Cerebellar cortex (tissue), 1 donor: ENCODE measurements at places on chromosomes 11 and 22.
A peak's percentile ranks its signal among the peaks of the same experiment; 100 is the strongest.

GRCh38 chr22:43731988-43732387, 80.1 kb downstream of the EFCAB6 start:
- no peak for DNase-seq

DNA sequence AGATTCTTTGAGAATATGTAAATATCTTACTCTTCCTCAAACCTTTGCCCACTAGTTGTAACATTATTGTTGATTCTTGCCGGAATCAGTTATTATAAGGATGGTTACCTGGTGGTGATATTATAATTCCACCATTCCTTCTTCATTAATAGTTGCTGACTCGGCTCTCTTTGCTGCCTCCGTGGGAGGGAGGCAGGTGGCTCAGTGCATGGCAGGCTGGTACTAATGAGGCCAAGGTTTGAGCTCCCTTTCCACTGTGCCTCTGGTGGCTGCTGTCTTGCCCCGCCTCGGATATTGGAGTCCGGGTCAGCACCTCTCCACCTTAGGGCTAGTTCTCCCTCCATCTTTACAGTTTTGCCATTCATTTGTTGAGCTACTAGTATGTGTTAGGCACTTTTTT, 12.7 kb downstream of the CD6 start:
- DNase-seq = no peak

GRCh38 chr22:17921871-17922821, 102.2 kb downstream of the MICAL3 start:
- no peak for DNase-seq

DNA sequence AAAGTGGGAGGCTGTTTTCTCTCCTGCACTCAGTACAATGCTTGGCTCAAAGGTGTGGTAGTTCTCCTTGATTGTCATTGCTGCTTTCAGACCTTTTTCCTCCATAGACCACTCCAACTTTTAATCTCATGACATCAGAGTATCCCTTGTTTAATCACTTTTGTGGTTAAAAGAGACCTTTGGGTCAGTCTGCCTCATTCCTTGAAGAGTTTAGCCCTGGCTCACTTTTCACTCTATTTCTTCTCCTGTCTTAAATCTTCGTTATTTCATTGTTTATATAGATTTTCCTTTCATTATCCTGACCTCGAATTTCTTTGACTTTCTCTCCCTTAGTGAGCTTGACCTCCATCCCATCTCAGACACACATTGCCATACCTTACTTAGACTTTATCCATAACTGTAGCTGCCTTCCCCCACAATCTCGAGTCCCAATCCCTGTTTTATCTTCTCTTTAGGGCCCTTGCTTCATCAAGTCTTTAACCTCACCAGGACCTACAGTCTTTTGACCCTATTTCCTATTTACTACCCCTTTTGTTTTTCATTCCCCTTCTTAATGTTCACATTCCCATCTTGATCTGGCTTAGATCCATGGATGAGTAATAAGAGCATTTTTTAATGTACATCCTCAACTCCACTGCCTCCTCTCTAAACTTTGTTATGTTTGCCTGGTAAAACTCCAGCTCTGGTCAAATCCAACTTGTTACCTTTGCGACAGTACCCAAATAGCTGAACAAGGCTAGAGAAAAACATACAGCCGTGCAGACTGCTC, 9.5 kb downstream of the ATXN10 start:
- no peak for DNase-seq

- DNase-seq = peak; percentile 25
Observed at GRCh38 chr11:73236854-73237253, 18.8 kb downstream of the P2RY2 start.

- DNase-seq = peak; percentile 6
Observed at GRCh38 chr11:131756479-131757110, 386.2 kb downstream of the NTM start.

- DNase-seq = no peak
Observed at GRCh38 chr22:37491106-37491505, 4.9 kb upstream of the MFNG start.

- DNase-seq = peak; percentile 26
Observed at GRCh38 chr11:12177739-12178338, 67.4 kb downstream of the MICAL2 start.

DNA sequence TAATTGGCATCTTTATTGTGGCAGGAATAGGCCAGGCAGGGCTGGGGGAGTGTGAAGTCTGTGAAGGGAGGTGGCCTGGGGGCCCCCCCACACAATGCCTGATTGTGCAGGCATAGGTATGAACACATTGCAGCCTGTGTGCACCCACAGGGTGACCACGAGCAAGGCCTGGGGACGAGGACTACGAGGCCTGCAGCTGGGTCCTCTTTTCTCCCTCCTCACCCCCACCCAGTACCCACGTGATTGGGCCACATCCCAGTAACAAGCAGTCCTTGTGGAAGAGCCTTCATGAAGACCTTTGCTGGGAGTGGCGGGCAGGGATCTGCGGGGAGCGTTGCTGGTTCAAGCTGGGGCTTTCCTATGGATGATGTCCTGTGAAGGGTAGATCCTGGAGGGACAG, 29.3 kb downstream of the ZBTB16 start:
- no peak for DNase-seq

- no peak for DNase-seq
Observed at GRCh38 chr11:17010851-17011420, 3.3 kb downstream of the PLEKHA7 start.

GRCh38 chr11:1402355-1403077, 12.8 kb downstream of the BRSK2 start:
- no peak for DNase-seq

DNA sequence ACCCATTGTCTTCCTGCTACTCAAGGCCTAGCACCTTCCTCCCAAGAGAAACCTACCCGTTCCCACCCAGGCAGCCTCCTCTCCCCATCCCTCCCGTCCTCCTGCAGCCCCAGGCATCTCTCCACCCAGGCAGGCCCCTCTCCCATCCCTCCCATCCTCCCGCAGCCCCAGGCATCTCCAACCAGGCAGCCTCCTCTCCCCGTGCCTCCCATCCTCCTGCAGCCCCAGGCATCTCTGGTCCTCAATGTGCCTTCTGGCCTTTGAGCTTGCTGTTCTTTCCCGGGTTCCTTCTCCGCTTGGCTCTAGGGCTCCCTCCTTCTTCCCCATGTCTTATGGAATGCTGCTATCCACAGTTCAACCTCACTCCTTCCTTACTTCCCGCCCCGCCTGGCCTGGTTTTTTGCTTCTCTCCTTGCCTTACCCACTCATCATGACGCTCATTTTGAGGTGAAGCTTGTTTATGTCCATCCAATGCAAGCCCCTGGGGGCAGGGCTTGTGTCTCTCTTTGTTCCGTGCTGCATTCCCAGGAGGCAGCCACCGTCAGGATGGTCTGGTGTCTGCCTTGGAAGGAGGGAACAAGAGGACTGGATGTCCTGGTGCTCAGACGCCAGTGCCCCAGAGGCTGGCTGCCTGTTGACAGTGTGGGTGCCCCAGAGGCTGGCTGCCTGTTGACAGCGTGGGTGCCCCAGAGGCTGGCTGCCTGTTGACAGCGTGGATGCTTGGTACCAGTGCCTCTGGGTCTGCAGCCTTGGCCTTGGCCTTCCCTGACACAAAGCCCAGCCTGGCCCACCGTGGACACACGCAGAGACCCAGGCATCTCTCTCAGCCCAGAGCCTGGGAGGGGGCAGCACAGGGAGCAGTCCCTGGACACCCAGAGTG, 815.7 kb downstream of the BRD1 start:
- DNase-seq = no peak

DNA sequence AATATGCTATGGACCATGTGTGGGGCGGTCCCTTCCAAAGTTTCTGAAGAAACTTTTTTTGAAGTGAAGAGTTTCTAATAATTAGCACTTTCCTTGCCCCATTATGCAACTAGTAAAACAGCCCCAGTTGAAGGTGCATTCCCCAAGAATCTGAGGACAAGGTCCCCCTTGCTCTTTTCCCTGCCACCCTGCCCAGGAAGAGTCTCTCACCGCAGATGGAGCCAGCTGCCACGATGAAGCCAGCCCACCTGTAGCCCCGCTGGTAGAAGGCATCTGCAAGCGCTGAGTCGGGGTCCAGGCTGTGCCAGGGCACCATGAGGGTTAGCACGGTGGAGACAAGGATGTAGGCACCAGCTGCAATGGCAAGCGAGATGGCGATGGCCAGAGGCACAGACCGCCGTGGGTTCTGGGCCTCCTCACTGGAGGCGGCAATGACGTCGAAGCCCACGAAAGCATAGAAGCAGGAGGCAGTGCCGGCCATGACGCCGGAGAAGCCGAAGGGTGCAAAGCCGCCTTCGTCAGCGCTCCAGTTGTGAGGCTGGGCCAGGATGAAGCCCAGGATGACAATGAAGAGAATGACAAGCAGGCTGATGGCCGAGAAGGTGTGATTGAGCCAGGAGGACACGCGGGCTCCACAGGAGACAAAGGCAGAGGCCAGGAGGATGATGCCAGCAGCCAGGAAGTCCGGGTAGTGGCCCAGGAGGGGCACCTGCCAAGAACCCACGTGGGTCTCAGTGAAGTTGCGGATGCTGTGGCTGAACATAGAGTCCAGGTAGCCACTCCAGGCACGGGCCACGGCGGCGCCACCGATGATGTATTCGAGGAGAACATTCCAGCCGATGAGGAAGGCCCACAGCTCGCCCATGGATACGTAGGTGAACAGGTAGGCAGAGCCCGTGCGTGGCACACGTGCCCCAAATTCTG, 1.5 kb downstream of the SLC7A4 start:
- peak; percentile 58 for DNase-seq

- no peak for DNase-seq
Observed at GRCh38 chr22:18154821-18155390, 4.9 kb downstream of the USP18 start.

GRCh38 chr11:12701811-12702592, 27.8 kb downstream of the TEAD1 start:
- DNase-seq = no peak

DNA sequence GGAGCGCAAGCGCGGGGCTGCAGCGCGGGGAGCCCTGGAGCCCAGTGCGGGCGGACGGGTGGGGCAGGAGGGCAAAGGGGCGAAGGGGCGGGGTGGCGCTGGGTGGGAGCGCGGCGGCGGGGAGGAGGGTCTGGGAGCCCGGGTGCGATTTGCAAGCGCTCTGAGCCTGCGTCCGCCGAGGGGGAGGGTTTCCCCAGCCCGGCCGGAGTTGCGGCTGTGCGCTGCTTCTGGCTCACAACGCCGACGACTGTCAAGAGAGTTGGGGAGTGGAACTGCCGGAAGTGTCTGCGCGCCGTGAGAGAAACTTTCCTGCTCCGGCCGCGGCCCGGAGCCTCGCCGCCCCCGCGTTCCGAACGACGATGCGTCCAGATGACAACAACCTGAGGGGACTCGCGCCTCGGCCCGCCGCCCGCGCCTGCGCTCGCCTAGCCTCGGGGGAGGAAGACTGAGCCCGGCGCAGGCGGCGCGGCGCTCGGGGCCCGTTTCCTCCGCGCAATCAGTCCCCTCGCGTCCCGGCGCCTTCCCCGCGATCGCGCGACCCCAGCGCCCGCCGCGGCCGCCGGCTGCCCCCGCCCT, at the start of gene ARHGAP42:
Gene ARHGAP42 (plus strand): TSS at position 235 of the 576 bp plus-strand sequence. CDS start 391 bp downstream, outside the sequence.
- no peak for DNase-seq

GRCh38 chr11:3375552-3375951, 3.4 kb downstream of the ZNF195 start:
- no peak for DNase-seq

DNA sequence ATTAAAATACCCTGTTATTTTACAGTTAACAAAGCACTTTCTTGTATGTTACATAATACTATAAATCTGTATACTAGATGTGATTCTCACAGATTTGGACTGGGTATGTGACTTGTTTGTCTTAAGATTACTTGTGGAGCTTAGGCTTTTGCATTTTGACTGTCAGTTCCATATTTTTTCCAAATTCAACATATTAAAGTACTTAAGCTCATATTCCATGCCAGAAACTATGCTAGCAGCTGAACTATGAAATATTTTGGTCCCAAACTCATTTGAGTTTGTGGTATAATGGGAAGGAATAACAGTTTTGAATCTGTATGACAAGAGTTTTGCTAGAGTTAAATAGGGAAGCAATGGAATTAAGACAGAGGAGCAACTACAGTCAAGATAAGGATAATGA, 841.4 kb downstream of the JRKL start:
- DNase-seq = no peak

GRCh38 chr11:63022441-63022840, 6.8 kb upstream of the SLC22A8 start:
- no peak for DNase-seq

DNA sequence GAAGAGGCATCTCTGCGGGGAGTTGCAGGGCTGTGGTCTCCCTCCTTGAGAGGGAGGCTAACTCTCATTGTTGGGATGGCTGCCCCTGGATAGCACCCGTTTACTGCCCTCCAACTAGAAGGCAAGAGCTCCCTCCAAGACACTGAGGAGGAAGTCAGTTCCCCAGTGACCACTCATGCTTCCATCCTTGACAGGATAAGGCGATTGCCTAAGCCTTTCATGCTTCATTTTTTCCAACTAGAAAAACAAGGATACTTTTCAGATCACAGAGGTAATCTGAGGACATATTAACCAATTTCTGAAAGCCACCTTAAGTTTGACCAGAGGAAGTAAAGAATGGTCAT, 186.6 kb downstream of the MAML2 start:
- DNase-seq = no peak

- no peak for DNase-seq
Observed at GRCh38 chr11:60609632-60610031, 89.8 kb upstream of the MS4A8 start.

DNA sequence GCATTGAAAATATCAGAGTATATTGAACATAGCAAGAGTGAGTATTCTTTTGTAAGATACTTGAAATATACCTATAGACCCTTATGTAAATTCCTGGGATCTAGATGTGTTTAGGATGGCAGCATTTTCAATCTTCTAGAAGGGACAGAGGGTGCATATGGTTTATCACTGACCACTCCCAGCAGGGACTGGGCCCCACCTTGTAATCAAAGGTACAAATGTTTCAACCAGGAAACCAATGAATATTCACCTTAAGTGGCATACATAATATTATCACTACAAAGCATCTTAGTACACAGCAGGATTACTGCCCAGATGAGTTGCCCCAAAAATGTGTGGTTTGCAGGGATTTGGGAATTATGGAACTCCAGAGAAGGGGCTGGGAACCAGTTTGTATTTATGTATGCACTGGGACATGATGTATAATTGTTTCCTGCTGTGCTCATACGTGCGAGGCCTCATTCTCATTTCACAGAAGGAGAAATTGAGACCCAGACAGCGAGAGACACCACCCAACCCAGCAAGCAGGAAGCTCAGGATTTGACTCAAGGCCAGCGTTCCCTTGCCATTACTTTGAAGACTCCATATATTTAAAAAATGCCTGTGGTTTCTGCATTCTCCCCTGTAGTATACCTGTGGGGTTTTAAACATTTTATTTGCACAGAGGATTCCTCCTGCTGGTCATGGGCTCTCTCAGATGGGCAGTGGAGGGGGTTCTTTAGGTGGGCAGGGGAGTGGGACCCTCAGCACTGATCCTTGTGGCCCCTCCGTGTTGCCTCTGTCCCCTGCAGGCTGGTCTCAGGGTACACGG, 5.2 kb downstream of the APOL4 start:
- no peak for DNase-seq

GRCh38 chr11:9462172-9462799, 1.5 kb downstream of the ZNF143 start:
- no peak for DNase-seq

- peak; percentile 65 for DNase-seq
Observed at GRCh38 chr11:10294290-10294953, 403 bp upstream of the SBF2 start.
